ENCODE measurements at places on chromosomes 4 and X. TPM values are rescaled to one million over a fixed set of nuclear protein-coding genes. Genes with fewer than 3 reads are reported as not detected.
A peak's percentile ranks its signal among the peaks of the same experiment; 100 is the strongest.

- no peak for DNase-seq
Observed at GRCh38 chr4:1635464-1635863, 48.6 kb downstream of the FAM53A start.

- DNase-seq: no peak
Observed at GRCh38 chrX:81241753-81242152, 39.9 kb downstream of the SH3BGRL start.

- no peak for DNase-seq
Observed at GRCh38 chr4:38360201-38360600, 303.8 kb upstream of the KLF3 start.

GRCh38 chr4:127783026-127783769, 1.1 kb downstream of the HSPA4L start:
- peak; percentile 90 for DNase-seq

DNA sequence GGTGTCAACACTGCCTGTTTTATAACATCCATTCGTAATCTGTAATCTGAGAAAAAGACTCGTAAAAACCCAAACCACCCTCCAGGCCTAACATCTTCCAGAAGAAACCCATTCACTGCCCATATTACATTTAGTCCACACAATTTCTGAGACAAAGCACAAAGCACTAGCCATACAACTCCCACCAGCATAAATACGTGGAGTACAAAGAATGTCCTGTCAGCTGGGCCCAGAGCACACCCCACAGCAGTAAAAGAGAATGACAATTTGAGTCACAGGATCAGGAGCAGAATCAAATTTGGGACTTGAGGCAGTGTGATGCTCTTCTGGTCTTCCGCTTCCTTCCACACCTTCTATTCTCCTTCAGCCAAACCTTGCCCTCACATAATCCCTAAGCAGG, 6.8 kb downstream of the MECP2 start:
- no peak for DNase-seq

DNA sequence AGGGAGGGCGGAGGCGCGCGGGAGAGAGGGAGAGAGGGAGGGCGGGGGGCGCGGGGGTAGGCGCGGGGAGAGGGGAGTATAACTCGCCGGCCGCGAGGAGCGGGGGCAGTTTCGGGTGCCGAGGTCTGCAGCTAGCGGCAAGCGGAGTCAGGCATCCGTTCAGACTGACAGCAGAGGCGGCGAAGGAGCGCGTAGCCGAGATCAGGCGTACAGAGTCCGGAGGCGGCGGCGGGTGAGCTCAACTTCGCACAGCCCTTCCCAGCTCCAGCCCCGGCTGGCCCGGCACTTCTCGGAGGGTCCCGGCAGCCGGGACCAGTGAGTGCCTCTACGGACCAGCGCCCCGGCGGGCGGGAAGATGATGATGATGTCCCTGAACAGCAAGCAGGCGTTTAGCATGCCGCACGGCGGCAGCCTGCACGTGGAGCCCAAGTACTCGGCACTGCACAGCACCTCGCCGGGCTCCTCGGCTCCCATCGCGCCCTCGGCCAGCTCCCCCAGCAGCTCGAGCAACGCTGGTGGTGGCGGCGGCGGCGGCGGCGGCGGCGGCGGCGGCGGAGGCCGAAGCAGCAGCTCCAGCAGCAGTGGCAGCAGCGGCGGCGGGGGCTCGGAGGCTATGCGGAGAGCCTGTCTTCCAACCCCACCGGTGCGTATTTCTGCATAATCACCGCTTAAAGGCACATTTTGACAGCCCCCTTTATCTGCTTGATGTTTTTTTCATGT, at the start of gene POU4F2:
TSS of gene POU4F2 (plus strand) at position 108 of the 720 bp plus-strand sequence. CDS start at position 356, 248 bp downstream.
- DNase-seq: peak; percentile 60

The ERAS gene
- total RNA-seq: not detected

The OSTC gene
- 81.9 TPM for total RNA-seq

The IL2RG gene
- total RNA-seq: 241 TPM

Measured in natural killer cell treated with Interleukin-12 subunit alpha and Interleukin-12 subunit beta and Interleukin-15 and Interleukin-18, amount 100 ng/mL, for 72 hours (primary cell).